ENCODE measurements at places on chromosomes 7 and 10.
A peak's percentile ranks its signal among the peaks of the same experiment; 100 is the strongest.

DNA sequence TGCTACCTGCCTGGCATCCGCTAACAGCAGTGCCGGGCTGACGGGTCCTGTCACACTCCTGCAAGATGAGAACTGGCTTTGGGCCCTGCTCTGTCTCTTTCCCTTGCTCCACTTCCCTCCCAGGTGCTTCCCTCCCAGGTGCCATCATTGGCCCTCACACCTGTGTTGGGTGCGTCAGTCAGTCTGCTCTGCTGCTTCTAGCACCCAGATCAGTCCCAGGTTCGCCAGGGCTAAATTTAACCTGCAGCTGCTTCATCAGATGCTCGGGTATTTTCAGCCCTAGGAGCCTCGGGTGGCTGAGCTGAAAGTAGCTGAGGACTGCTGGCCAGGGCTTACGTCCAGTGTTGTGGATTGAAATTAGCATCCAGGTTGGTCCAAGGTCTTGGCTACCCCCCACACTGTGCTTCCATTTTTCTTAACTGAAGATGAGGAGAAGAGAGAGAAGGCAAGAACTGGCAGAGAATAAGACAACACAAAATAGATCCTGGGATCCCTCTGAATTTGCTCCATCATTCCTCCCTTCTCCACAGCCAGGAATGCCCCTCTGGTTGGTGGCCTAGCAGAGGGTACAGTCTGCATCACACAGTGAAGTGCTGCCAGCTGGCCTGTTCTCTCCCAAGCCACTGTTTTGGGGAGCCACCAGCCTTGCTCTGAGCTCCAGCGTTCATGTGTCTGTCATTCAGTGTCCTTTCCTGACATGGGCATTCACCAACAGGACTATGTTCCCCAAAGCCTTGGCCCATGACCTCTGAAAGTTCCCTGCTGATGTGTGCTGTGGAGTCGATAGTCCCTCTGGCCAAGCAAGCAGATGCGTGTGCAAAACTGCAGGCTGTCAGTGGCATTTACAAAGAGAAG, 65.9 kb upstream of the SYPL1 start:
- DNase-seq, result no peak

GRCh38 chr10:70296406-70296899, 12.6 kb upstream of the NPFFR1 start:
- DNase-seq, result no peak

- no peak for DNase-seq
Observed at GRCh38 chr10:12510501-12510941, 161.2 kb downstream of the CAMK1D start.

DNA sequence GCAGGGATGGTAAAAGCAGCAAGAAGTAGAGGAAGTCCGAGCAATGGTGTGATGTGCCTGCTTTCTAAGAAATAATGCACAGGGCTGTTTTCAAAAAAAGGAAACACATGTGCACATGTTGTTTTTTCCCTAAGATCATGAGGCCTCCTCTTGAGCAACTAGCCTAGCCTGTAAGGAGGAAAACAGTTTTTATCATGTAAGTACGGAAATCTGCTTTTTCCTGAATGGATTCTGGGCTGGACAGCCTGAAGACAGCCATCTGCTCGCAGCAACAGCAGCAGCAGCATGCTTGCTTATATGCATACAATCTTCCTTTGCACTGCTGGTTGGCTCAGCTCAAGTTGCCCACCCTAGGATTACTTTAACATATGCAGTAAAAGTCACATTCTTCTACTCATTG, 87.1 kb downstream of the HIBADH start:
- no peak for DNase-seq

DNA sequence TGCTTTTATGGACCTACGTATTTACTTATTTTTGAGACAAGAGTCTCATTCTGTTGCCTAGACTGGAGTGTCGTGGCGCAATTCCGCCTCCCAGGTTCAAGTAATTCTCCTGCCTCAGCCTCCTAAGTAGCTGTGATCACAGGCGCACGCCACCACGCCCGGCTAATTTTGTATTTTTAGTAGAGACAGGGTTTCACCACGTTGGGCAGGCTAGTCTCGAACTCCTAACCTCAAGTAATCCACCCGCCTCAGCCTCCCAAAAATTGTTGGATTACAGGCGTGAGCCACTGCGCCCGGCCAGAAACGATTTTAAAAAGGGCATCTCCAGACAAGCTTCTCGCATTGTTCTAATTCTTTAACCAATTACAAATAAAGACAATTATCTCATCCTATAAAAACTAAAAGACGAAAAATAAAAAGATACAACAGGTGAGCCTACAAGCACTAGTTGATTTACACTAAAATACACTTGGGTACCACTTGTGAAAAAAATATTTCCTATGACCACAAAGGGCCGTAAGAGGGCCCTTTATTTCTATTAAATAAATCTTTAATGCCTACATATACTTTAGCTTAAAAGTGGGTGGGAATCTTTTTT, 2.4 kb downstream of the TRA2A start:
- no peak for DNase-seq

DNA sequence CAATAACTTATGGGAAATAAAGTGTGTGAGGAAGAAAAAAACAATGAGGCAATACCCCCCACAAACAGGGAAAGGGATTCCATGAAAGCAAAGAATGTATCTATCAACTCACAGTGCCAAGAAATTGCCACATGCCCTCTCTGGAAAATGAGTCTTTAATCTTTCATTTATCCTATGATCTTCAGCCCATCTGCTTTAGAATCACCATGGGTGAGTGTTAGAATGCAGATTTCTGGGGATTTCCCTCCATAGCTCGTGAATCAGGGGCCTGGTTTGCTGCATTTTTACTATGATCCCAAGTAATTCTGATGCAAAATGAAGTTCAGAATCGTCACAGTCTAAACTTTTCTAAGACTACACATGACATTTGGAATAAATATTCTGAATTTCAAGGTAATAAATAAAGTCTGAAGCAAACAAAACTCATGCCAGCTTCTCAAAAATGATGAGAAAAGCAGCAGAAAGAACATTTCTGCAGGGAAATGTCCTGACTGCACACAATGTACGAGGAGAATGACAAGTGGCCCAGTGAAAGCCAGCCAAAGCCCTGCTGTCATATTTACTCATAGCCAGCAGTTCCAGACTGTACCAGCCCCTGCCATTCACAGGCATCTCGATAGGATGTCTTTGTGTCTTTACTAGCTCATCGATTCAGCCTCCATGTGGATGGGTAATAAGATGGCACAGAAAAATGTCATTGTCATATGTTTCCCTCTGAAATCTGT, 167.1 kb downstream of the ELMO1 start:
- no peak for DNase-seq

GRCh38 chr10:102435133-102435497, 2.7 kb upstream of the CUEDC2 start:
- no peak for DNase-seq

DNA sequence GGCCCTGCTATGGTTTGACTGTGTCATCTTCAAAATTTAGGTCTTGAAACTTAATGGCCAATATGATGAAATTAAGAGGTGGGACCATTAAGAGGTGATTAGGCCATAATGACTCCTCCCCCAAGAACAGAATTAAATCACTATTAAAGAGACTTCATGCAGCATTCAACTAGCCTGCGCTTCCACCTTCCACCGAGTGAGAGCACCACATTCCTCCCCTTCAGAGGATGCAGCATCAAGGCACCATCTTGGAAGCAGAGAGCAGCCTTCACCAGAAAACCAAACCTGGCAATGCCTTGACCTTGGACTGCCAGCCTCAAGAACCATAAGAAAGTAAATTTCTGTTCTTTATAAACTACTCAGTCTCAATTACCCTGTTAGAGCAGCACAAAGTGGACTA, 371.1 kb upstream of the NFE2L3 start:
- no peak for DNase-seq

GRCh38 chr10:60430017-60430416, 40.3 kb upstream of the ANK3 start:
- no peak for DNase-seq

GRCh38 chr10:69359594-69359993, 57.1 kb downstream of the TACR2 start:
- peak; percentile 71 for DNase-seq

DNA sequence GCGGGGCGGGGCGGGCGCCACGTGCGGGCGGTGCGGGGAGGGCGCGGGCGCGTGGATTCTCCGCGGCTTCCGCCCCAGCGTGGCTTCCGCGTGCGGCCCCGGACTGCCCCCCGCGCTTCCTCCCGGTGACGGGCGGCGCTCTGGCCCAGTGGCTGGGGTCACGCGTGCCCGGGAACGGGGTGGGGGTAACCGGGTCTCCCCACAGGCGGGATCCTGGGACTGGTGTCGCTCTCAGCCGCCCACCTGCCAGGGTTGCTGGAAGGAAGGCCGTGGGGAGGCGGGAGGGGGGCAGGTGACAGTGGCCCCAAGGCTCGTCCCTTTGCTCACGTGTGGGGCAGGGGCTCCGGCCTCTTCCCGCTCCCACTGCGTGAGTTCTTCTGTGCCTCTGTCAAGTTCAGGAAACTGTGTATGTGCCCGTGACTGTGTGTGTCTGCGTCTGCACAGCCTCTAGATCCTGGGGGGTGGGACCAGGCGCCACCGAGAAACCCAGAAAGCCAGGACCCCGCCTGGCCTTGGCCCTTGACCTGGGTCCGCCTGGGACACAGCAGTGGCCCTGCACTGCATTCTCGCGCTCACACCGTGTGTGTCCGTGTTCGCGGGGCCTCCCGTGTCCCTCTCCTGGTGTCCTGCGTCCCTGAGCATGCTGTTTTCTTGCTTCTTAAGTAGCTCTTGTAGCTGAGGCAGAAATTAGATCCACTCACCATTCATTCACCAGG, 919 bp downstream of the MAFK start:
- peak; percentile 66 for DNase-seq

- no peak for DNase-seq
Observed at GRCh38 chr7:42493436-42494198, 256.6 kb upstream of the GLI3 start.

- no peak for DNase-seq
Observed at GRCh38 chr10:11462071-11462470, 149.4 kb downstream of the USP6NL start.

GRCh38 chr10:75080554-75080953, 30.9 kb upstream of the SAMD8 start:
- DNase-seq, result no peak

GRCh38 chr10:101780818-101781654, 2.2 kb downstream of the NPM3 start:
- DNase-seq, result peak; percentile 76

DNA sequence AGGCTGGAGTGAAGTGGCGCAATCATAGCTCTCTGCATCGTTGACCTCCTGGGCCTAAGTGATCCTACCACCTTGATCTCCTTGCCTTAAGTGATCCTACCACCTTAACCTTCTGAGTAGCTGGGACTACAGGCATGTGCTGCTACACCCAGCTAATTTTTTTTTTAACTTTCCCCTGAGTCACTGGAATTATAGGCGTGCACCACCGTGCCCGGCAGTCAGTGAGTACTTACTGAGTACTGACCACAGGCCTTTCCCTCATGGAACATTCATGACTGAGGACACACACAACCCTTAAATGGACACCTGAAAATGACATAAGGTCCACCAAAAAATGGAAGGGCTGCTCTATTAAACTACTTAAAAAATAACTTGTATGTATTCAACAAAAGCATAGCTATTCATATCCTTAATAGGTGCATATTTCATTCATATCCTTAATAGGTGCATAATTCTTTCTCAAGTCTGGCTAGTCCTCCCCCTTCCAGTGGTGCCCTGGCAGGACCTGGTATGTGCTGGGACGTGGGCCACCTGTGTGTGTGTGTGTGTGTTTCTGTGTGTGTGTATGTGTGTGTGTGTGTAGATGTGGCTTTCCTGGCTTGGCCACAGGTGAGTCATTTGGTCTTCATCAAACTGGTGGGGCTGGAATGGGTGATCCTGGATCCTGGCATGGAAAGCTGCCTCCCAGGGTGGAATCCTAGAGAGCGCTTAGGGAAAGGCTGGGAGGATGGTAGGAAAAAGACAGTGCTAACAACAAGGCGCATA, 3.5 kb downstream of the FAM180A start:
- no peak for DNase-seq

DNA sequence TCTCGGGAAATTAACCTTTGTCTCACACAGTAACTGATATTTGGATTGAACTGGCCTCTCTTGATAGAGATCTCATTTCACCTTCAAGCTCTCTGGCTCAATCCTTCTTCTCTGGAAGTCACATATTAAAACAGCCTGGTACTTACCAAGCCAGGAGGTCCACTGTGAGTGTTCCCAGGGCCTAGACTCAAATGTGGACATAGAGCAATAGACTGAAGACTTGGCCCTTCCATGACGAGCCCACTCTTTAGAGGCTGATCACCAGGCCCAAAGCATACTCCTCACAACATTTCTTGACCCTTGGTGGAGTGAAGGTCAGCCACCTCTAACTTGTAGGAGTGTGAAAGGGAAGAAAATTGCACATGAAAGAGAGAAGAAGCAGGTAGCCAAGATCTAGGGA, 38.5 kb downstream of the COL1A2 start:
- DNase-seq, result no peak

- no peak for DNase-seq
Observed at GRCh38 chr10:16765509-16766375, 51.5 kb downstream of the RSU1 start.

- DNase-seq, result peak; percentile 17
Observed at GRCh38 chr10:33248638-33249037, 85.8 kb downstream of the NRP1 start.

DNA sequence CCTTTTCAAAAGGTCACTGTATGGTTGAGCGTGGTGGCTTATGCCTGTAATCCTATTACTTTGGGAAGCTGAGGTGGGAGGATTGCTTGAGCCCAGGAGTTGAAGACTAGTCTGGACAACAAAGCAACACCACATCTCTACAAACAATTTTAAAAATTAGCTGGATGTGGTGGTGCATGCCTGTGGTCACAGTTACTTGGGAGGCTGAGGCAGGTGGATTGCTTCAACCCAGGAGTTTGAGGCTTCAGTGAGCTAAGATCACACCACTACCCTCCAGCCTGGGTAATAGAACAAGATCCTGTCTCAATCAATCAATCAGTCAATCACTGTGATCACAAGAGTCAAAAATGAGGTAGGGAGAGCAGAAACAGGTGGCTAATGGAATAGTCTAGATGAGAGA, 97.0 kb downstream of the SUGCT start:
- DNase-seq, result no peak

GRCh38 chr10:51773681-51774080, 74.3 kb upstream of the CSTF2T start:
- no peak for DNase-seq

DNA sequence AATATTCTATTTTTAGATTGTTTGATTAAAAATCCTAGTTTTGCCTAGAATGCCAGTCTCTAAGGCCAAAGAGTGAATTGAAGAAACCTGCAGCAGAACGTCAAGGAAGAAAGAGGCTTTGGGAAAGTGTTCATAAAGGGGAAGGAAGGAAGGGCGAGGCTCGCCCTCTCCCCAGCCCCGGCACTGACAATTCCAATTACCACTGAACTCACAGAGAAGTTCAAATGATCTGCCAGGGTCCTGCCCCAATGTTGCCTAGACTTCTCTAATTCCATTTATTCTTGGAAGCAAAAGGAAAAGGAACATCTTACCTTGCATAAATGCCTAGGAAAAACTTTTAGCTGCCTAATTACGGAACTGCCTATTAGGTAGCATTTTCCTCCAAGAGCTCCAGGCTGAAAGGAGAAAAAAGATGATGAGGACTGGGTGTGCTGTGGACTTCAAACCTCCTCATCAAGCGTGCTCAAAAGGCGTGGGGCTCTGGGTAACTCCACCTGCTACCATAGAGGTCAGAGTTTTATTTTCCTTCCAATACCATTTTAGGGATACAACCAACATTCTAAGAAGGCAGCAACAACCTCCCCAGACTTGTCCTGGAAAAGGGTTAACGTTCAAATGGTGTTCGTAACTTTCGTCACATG, 134.5 kb downstream of the PKD1L1 start:
- DNase-seq, result no peak

- no peak for DNase-seq
Observed at GRCh38 chr10:71598621-71599055, 120.9 kb downstream of the C10orf105 start.
